ENCODE measurements at places on chromosomes 1 and 21. TPM values are rescaled to one million over a fixed set of nuclear protein-coding genes. Genes with fewer than 3 reads are reported as not detected.

The KCND3 gene
- 0.02 TPM for total RNA-seq

The AVPR1B gene
- total RNA-seq, result not detected

The DISC1 gene
- 0.29 TPM for total RNA-seq

The IFNLR1 gene
- 0.88 TPM for total RNA-seq

The CLCA2 gene
- not detected for total RNA-seq

The MPL gene
- total RNA-seq, result 0.25 TPM

The SETSIP gene
- not detected for total RNA-seq

The CNR2 gene
- not detected for total RNA-seq

The IGSF3 gene
- total RNA-seq, result 18.6 TPM

The TEX38 gene
- total RNA-seq, result not detected

The GJA9 gene
- total RNA-seq, result 0.05 TPM

The AIRE gene
- total RNA-seq, result not detected

The KRTAP10-9 gene
- not detected for total RNA-seq

The TMEM269 gene
- total RNA-seq, result 0.06 TPM

The NBPF20 gene
- 3.0 TPM for total RNA-seq

The KHDC4 gene
- 21.4 TPM for total RNA-seq

The OR13G1 gene
- total RNA-seq, result not detected

The CLCA4 gene
- total RNA-seq, result not detected

The TDRD5 gene
- total RNA-seq, result not detected

The FAM131C gene
- 19.1 TPM for total RNA-seq

The FAM3B gene
- total RNA-seq, result not detected

The MAEL gene
- not detected for total RNA-seq

The OR2T35 gene
- total RNA-seq, result not detected

The CR1L gene
- not detected for total RNA-seq

The GJB4 gene
- total RNA-seq, result 0.11 TPM

The RPS6KC1 gene
- total RNA-seq, result 9.8 TPM

The SLAMF9 gene
- total RNA-seq, result 0.43 TPM

The SPRR2E gene
- not detected for total RNA-seq

Data from A549 treated with dexamethasone at 1 μM for 4 hours (cell line).